ENCODE measurements at places on chromosomes 6 and 20.

DNA sequence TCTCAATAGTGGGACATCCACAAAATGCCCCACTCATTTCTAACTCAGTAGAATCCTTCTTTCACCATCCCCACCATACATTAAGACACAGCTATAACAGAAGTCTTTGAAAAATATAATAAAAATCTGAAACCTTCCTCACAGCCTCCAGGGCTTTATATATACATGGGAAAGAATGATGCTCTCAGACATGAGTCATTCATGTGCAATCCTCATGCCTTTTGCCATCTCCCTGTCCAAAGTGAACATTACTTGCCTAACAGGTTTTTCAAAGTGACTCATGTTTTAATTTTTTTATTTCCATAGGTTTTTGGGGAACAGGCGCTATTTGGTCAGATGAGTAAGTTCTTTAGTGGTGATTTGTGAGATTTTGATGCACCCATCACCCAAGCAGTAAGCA lies 162.7 kb downstream of the RALGAPA2 start:
- DNase-seq, result no peak

DNA sequence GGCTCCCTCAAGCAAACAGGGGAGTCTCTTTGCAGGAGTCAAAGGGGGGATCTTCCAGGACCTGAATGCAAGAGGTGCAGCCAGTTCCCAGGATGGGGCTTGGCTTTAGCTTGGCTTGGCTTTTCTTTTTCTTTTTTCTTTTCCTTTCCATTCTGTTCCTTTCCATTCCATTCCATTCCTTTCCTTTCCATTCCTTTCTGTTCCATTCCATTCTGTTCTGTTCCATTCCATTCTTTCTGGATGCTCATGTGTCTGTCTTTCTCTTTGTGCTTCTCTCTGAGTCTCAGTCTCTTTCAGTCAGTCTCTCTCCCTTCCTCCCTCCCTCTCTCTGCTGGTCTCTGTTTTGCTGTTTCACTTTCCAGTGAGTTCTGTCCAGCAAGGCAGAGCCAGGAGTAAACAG lies 163.3 kb downstream of the PHACTR3 start:
- no peak for DNase-seq

DNA sequence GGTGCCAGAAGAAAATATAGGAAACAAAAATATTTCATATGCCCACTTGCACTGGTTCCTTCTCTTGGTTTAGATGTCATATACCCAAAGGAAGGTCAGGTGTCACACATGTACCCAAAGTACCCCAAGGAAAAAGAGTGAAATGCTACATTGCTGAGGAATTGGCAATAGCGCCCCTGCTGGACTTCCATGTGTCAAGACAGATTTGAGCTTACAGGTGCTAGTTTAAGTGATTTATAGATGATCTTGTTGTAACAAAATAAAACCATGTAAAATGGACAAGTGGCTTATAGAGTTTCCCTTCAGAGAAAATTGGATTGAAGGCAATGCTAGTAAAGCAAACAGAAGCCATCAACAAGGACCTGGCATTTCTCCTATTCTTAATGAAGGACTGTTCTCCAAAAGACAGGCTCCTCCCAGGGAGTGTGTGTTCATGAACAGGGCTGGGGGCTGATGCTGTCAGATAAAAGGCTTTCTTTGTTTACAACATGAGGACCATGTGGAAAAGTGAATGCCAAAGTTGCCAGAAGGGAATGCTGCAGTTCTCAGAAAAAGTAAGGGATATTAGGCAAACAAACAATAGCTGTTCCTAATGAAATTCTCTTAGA lies 64.3 kb upstream of the PAK5 start:
- DNase-seq, result peak; percentile 12

DNA sequence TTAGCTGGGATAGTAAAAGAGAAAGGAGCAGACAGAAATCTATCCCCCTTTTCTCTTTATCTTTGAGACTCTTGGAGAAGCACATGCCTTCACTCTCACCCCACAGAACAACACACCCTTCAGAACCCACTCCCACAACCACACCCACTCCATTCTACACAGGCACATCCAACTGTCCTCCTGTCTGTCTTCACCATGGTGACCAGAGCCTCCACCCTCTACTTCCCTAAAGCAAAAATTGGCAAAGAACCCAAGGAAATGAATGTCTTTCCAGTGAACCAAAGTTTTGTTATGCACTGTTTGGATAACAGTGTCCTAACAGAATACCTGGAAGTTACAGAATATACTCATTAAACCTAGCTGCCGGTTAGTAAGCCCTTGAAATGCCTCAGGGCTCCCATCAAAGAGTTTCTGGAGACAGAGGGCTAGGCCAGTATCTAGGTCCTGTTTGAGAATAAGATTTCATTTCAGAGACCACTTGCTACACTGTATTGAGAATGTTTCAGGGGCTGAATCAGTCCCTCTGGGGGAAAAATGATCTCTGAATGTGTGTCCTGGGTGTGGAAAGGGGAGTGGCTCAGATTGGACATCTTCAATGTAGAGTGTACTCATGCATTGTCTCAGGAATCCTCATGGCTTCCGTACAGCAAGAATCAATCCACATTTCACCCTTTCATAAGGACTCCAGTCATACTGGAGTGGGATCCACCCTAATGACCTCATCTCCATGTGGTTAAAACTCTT lies 101.1 kb downstream of the LY86 start:
- peak; percentile 74 for DNase-seq

DNA sequence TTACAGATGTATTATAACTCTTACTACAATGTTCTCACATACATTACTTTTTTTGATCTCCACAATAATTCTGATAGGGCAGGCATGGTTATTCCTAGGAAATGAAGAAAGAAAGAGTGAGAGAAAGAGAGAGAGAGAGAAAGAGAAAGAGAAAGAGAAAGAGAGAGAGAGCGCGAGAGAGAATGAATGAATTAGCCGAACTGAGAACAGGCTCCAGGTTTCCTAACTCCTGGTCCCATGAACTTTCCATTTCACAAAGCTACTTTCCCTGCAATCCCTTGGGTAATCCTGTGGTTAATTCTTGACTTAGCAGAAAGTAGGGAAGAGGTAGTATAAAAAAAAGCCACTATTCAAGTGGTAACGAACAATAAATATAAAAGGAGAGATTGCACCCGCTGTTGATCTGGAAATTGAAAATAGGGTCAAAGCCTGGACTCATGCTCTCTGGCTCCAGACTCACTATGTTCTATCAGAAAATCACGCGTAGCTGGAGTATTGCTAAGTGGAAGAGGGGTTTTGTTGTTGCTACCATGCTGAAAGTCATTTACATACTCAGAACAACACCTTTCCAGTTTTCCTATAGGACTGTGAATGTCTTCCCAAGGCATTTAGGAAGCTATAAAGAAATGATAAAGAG lies 131.2 kb downstream of the CCDC170 start:
- DNase-seq, result no peak

DNA sequence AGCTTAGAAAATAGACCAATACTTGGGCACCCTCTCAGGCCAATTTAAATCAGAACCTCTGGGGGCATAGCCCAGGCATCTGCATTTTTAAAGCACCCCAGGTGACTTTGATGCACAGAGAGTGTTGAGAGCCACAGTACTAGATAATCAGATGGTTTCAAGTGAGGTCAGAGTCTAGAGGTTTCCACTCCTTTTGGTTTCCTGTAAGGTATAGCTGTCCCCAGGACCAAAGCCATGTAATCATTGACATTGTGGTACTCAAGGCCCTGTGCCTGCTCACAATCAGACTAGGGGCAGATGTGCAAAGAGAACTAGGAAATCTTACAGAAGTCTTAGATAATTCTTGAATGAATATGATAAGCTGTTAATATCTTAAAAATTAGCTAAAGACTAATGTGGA lies 9.1 kb downstream of the FILIP1 start:
- DNase-seq, result no peak

- DNase-seq, result no peak
Observed at GRCh38 chr6:106182455-106182854, 96.3 kb downstream of the PRDM1 start.

- DNase-seq, result peak; percentile 53
Observed at GRCh38 chr20:23147964-23148730, 62.0 kb upstream of the CD93 start.

- peak; percentile 51 for DNase-seq
Observed at GRCh38 chr6:81766482-81767069, 14.1 kb upstream of the TENT5A start.

- DNase-seq, result no peak
Observed at GRCh38 chr6:131356161-131356560, 216.9 kb upstream of the ARG1 start.

GRCh38 chr6:116100419-116101301 lies at the start of gene NT5DC1:
Gene NT5DC1, plus strand, starts transcription at chr6:116100853. Its CDS starts 78 bp downstream, at chr6:116100931.
- DNase-seq, result peak; percentile 88

DNA sequence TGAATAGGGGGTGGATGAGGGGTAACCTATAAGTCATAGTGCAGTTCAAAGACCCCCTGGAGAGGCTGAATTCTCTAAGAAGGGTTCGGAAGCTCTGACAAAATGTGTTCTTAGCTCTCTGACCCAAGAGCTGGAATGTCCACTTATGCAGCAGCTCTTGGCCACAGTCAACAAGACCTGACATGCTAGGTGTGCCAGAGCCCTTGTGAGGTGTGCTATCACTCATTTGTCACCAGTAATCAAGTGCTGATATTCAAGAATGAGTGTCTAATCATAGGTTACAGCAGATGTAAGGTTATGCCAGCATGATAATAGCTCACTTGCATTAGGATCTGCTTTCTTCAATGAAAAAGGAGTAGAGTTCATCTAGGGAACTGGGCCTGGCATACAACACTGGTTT lies 28.1 kb downstream of the TOMM6 start:
- DNase-seq, result no peak

- DNase-seq, result no peak
Observed at GRCh38 chr6:32580593-32580992, 9.1 kb downstream of the HLA-DRB1 start.

GRCh38 chr6:6915219-6915618 lies 192.5 kb upstream of the RREB1 start:
- peak; percentile 68 for DNase-seq

DNA sequence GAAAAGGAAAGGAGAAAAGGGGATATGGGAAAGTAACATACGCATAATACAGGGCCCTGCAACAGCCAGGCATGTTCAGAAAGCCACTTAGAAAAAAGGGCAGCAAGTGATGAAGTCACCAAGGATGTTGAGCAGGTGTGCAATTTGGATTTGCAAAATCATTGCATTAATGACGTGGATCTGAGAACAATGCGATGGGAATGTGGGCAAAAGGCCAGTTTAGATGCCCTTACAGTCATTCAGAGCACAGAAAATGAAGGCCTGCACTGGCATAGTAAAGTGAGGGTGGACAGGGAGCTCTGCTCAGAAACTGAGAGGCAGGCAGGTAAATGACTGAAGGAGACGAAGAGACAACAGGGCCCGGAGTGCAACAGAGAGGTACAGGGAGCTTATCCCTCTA lies 123.7 kb upstream of the NHSL1 start:
- no peak for DNase-seq
